Activated CD4-positive, alpha-beta T cell treated with anti-CD3 and anti-CD28 coated beads, Interleukin-2, amount 50 U/mL, for 16 hours (primary cell): ENCODE measurements at places on chromosomes 1 and 21.

- no peak for DNase-seq
Observed at GRCh38 chr1:44261171-44261817, 48.0 kb downstream of the DMAP1 start.

DNA sequence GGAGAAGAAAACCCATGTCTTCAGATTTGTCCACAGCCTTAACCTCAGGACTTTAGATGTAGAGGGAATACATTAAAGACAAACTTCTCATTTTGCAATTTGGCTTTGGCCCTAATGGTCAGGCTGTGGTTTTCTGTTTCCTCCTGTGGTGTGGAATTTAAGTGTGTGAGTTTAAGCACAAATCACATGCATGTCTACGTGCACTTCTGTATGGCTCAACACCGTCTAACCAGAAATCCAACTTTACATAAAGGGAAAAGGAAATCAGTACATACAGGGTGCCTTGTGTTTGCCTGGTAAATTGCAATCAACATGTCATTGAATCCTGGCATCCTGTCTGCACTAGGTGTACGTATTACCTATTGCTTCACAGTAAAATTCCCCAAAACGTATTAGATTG is 1.2 kb upstream of the ZNF124 start:
- DNase-seq: no peak

DNA sequence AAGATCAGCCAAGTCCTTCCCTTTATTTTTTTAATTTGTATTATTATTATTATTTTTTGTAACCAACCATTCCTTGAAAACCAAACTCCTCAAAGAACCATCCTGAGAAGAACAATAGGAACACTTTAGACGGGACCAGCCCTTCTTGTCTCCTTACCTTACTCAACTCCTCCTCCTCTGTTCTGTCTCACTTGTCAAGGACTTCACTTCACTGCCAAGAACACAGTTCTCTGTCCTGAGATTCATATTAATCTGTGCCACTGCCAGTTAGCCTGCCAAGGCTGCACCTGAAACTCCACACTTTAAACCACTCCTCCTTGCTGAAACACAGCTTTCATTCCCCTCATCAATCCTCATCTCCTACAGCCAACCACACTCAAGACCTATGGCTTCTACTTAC is 73.8 kb upstream of the ATP1A1 start:
- no peak for DNase-seq

DNA sequence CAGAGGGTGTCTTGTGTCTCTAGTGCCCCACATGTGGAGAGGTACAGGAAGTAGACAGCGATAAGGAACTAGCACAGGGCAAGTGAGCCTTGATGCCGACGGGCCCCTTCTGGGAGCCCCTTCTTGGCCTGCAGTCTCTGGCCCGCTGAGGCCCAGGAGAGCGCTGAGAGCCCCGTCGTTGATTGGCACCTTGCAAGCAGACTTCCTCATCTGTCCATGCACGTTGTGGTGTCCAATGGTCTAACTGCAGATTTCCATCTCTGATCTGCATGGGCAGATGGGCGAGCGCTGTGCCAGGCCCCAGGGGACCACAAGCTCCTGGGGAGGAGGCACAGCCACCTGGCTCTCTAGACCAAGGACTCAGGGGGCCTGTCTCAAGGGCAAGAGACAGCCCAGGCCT is 32.4 kb downstream of the PLEKHA6 start:
- no peak for DNase-seq

GRCh38 chr1:41591891-41592290 is 107.4 kb upstream of the EDN2 start:
- DNase-seq: no peak

DNA sequence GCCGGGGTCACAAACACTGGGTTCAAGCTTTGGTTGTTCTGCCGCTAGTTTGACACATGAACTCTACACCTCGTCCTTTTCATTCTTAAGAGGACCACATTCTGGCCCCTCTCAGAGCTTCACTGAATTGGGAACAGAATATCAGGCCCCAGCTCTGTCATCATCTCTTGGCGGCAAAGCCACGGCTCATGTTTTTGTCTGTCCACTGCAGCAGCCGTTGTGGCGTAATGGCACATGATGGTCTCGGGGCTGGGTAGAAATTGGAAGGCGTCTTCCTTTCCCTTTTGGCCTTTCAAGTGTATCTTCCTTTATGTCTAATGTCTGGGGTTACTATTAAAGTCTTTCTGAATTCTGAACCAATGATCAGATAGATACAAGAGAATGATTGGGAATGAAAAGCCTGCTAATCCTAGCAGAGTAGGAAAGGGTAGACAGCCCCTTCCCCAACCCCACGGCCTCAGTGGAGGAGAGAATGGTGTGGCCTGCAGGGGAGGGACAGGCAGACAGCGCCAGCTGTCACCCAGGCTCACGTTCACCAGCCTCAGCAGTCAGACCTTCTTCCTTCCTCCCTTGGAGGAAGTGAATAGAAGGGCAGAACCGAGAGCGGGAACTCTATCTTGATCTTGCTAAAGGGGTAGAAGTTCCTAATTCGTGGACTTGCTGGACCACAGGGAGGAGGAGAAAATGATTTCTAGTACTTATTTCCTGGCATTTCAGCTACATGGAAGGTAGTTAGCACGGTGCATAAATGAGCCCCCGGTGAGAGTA is 498.1 kb downstream of the KIF26B start:
- DNase-seq: no peak

DNA sequence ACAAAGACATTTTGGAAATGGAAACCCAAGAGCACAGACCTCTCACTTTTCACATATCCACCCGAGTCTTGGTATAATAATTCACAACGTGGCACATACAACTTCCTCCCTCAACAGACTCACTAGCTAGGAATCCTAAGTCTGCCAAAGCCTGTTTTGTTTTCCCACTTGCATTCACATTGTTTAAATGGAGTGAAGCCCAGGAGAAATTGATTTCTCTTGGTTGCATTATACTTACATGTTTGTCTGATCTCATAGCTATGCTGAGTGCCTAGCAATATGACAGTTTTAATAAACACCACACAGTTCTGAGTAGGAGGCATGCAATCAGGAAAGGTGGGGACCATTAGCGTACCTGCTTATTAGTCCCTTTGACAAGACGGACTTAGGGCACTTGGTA is 348.6 kb upstream of the ADGRL4 start:
- no peak for DNase-seq

DNA sequence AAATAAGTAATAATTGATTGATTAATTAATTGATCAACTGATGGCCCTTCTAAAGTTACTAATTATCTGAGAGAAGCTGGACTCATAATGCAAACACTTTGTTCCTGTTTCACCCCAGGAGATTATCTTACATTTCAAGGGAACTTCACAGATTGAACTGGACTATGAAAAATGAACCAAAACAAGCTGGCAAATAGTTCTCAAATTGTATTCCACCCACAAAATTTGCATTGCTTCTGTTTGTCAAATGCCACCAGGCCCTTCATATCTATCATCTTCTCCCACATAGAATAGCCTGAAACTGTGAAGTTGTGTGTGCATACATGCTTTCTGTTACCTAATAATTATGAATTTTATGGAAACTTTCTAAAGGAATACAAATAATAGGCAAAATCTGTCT is 104.0 kb downstream of the ZNF281 start:
- DNase-seq: no peak

- no peak for DNase-seq
Observed at GRCh38 chr1:32933742-32934322, 30.8 kb downstream of the RNF19B start.

DNA sequence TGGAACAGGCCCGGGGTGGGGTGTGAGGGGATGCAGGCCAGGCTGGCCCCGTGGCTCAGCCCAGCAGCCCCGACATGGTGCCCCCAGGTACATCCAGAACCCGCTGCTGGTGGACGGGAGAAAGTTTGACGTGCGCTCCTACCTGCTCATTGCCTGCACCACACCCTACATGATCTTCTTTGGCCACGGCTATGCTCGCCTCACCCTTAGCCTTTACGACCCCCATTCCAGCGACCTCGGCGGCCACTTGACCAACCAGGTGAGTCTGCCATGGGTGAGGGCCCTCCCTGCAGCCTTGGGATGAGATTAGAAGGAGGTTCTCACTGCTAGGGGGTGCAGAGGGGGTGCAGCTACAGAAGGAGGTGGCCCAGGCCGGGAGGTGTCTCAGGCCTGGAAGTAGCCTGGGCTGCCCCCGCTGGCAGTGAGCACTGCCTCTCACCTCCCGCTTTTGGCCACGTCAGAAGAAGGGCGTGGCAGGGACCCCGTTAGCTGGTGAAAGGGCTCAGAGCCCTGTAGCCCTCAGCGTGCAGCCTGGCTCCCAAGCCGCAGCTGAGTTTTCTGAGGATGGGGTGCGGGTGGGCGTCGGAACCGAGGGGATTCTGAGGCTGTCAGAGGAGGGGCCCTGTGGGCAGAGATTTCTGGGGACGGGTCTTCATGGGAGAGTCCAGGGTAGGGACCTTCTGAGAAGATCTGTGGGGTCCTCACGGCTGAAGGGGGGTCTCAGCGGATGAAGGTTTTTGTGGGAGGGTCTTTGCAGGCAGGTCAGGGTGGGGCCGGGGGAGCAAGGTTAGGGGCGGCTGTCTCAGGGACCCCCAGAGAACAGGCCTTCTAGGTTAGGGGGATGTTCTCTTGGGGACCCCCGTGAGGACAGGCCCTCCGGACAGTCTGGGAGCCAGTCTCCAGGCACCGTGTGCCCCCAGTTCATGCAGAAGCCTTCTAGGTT is 10.4 kb downstream of the TTLL10 start:
- DNase-seq: no peak

DNA sequence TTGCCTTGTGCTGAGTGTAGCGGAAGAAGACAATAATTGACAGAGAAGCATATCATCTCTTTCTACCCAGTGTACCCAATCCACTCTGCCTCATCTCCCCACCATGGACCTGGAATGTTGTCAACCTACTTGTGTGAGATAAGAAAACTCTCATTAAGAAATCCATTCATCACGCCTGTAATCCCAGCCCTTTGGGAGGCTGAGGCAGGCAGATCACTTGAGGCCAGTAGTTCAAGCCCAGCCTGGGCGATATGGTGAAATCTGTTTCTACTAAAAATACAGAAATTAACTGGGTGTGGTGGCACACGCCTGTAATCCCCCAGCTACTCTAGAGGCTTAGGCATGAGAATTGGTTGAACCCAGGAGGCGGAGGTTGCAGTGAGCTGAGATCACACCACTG is 209.6 kb downstream of the PBX1 start:
- DNase-seq: no peak

DNA sequence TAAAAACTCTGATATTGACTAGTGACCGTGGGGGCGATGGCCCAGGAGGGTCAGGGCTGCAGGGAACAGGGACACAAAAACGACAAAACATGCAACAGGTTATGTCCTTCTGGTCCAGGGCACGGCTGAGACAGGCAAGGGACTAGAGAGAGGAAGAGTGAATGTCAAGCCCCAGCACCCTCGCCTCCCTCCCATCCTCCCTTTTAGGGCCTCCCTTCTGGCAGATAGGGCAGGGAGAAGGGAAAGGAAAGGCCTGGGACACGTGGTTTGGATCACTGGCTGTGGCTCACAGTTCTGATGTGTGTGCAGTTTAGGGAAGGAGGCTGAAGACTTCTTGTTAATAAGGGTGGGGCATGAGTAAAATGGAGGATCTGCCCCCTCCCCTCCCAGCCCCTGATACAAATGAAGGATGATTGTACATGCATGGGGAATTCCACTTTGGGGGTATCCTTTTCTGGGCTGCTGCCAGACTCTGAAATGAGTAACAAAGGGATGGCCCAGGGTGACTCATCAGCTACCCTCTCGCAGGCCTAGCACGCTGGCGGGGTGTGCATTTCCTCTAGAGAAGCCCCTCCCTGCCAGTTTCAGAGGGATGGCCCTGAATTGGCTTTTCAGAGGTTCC is 14.2 kb downstream of the CAPN2 start:
- peak; percentile 95 for DNase-seq

DNA sequence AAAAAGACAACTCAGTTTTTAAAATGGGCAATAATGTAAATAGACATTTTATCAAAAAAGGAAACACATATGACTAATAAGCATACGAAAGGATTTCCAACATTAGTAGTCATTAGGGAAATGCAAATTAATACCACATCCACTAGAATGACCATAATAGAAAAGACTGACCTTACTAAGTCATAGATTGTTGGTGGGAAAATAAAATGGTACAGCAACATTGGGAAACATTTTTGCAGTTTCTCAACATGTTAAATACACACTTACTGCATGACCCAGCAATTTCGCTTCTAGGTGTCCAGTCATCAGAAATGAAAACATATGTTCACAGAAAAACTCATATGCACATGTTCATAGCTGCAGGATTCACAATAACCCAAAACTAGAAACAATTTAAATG is 29.9 kb upstream of the SLC44A3 start:
- DNase-seq: no peak

- peak; percentile 16 for DNase-seq
Observed at GRCh38 chr1:22450351-22451021, 1.2 kb upstream of the ZBTB40 start.

GRCh38 chr1:108824051-108824450 is 32.8 kb downstream of the AKNAD1 start:
- DNase-seq: no peak

GRCh38 chr1:225578251-225578977 is 74.5 kb downstream of the ENAH start:
- DNase-seq: no peak

GRCh38 chr1:1272341-1273208 is 1.1 kb downstream of the UBE2J2 start:
- no peak for DNase-seq

GRCh38 chr1:77642196-77642595 is 40.3 kb downstream of the ZZZ3 start:
- no peak for DNase-seq

DNA sequence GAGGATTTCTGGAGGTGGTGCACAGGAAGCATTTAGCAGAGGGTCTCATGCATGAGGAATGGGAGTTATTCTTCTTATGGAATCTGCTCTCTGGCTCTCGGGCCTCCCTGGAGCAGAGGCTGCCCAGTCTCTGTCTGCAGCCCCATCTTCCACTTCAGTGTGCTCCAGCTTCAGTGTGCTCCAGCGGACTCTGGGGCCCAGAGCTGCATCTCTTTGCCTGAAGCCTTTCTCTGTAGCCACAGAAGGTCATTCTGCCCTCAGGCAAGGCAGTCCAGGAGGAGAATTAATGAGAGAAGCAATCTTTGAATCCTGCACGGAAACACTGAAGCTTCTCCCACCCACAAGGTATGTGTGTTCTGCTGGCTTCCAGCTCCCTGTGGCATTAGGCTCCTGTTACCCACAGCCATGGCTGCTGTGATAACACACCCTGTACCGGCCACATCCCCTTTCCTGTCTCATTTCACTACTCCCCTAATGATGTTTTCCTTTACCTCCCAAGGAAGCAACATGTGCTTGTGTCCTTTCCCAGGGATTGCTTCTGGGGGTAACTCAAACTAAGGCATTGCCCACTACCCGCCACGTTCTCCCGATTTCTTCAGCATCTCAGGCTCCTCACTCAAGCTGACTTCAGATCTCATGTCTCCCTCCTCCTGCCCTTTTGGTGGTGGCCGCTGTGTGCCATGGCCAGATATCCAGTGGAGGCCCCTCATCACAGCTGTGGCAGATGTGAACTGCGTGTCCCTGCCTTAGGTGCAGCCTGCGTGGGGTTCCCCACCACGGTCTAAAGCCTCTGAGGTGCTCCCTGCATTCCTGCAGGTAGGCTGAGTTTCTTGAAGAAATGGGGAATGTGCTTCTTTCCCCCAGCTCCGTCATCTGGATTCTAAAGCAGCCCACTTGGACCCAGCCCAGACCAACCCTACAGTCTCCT is 181.2 kb upstream of the GALNT2 start:
- no peak for DNase-seq
